Neural crest cell (in vitro differentiated cells): ENCODE measurements at places on chromosomes 3 and 15.

DNA sequence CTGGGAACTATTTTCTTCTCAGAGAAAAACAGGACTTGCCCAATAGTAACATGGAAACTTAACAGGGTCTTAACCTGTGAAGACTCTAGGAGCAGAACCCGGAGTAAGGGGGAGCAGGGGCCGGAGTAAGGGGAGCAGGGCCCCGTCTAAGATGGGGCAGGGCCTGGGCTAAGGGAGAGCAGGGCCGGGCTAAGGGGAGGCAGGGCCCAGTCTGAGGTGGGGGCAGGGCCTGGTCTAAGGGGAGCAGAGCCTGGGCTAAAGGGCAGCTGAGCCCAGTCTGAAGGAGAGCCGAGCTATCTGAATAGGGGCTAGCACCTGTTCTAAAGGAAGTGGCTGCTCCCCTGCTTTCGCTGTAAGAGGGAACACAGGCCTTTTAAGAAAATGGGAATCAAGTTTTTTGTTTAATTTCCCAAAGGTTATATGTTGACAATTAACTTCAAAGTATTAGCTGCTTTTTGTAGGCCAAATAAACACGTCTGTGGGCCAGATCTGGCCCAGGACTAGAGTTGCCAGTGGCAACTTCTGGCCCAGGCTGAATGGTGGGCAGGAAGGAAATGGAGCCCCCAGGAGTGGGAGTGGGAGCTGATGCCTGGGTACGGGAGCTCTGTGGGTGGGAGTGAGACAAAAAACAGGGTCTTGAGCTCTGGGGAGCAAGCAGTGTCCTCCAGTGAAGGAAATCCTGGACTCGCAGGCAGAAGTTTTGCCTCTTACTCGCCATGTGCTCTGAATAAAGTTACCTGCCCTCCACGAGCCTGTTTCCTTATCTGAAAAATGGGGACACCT lies 32.5 kb downstream of the CSPG4 start:
- no peak for DNase-seq

DNA sequence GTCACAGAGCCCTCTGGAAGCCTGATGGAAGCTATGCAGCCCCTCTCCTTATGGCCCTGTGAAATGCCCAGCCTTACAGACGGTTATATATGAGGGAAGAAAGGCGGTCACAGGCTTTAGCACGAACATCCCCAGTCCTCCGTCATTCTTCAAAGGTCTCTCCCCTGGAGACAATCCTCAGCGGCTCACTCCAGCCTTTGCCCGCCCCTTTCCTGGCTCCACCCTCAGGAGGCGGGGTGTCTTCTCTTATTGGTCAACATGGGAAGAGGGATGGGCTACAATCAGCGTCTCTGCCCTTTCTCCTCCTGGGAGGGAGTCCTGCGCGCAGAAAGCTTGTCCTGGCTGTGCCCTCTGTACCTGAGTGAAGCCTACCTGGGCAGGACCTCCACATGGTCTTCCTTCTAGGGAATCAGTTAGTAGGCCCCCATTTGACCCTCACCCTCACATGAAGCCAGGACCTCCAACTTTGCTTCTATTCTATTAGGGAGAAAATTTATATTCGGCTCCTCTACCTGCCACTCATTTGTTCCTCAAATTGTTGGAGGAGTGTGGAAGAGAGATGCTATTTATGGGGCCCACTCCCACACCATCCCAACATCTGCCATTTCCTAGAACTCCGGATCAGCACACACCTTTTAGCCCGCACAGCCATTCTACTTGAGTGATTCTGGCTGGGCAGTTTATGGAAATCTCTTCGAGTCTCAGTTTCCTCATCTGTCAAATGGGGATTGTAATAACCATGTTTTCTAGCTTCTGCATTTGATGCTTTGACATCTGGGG lies 112.9 kb upstream of the SLC6A11 start:
- peak; percentile 68 for DNase-seq

DNA sequence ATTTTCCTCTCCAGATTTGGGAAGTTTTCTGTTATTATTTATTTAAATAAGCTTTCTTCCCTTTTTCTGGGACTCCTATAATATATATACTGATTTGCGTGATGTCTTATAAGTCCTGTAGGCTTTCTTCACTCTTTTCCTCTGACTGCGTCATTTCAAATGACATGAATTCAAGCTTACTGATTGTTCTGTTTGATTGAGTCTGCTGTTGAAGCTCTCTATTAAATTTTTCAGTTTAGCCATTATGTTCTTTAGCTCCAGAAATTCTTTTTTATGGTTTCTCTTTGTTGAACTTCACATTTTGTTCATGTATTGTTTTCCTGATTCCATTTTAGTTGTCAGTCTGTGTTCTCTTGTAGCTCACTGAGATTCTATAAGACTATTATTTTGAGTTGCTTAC lies 135.8 kb upstream of the PRR23C start:
- no peak for DNase-seq

GRCh38 chr3:47283193-47283537 lies 421 bp downstream of the KLHL18 start:
- peak; percentile 17 for DNase-seq

GRCh38 chr15:65833501-65834205 lies 35.6 kb upstream of the RAB11A start:
- DNase-seq = no peak

DNA sequence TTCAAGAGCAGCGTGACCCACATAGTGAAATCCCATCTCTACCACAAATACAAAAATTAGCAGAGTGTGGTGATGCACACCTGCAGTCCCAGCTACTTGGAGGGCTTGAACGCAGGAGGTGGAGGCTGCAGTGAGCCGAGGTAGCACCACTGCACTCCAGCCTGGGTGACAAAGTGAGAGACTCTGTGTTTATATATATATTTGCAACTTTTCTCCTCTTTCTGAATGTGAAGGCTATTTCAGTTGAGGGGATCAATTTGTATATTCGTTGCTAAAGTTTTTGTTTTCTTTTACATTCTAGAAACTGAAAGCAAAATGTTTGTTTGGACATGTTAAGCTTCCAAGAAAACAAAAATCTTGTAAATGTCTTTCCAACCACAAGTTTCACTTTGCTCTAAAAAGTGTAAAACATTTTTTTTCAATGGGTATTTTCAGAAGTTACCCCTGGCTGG lies 29.8 kb upstream of the FAM98B start:
- no peak for DNase-seq

GRCh38 chr15:25450163-25450562 lies 11.3 kb upstream of the UBE3A start:
- DNase-seq = no peak

GRCh38 chr3:67418426-67419217 lies 235.8 kb downstream of the SUCLG2 start:
- no peak for DNase-seq

DNA sequence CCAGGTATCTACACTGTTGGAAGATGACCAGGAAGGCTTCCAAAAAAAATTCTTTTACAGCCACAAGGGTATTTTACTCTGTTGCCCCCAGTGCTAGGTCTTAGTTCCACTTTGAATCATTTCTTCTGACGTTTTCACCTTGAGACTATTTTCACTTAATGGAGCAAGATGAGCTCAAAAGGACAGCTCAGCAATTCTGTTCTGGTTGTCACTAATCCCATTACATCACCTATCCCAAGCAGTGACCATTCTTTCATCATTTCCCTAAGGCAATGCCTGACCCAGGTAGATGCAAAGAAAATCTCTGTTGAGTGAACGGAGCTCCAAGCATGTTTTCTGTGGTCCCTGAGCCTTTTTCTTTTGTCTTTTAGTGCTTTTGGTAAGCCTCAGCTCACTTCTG lies 210.0 kb downstream of the KCNAB1 start:
- no peak for DNase-seq

DNA sequence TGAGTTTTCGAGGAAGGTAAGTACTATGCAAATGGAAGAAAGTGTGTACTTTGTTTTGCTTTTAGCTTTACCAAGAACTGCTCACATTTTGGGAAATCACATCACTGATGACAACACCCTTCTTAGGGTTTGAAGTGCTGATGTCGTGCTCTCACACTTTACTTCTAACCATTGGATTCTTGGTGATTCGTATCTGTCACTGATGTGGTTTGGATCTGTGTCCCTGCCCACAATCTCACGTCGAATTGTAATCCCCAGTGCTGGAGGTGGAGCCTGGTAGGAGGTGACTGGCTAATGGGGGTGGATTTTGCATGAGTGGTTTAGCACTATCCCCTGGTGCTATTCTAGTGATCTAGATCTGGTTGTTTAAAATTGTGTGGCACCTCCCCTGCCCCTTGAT lies 75.4 kb upstream of the RGMA start:
- no peak for DNase-seq

DNA sequence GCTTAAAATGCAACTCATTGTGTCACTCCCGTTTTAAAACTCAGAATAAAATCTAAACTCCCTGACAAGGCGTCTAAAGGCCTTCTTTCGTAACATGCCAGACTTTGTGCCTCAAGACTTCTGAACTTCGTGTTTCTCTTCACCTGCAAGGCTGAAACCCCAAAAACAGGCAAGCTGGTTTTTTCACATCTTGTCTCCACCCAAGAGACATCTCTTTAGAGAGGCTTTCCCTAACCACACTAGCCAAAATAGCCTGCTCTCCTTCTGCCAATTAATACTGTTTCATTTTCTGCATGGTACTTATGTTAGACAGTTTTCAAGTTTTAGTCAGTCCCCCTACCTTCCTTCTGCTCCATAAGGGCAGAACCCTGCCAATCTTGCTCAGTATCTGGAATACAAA lies 41.6 kb downstream of the RAF1 start:
- no peak for DNase-seq

DNA sequence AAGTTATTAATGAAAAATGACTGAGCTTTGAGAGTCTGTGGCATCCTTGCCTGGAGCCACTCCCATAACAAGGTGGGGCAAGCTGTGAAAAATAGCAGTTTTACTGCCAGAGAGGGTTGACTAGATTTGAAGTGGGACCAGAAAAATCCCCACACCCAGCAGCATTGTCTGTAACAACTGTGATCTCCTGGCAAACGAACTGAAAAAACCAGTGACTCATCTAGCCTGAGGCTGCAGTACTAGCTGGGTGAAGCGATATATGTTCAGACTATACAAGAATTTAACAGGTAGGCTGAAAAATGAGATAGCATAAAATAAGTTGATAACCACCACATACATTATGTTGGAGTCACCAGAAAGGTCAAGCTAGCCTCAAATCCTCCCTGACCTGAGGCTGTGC lies 64.0 kb downstream of the DPH6 start:
- DNase-seq = no peak

DNA sequence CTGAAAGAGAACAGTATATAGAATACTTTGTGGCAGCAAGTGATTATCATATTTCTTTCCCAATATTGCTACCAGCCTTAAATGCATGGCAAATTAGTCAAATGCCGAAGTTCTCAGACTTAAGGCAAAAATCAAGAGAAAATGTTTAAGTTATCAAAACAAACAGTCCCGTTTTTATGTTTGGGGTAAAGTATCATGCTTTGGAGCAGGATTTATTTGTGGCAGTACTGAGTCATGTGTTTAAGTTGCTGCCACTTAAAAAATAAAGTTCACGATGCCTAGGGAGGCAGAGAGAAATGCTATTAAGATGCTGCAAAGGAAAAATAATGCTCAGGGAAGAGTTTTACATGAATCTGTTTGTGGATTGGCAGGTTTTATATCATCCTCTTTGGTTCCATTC lies 417.4 kb upstream of the MDFIC2 start:
- DNase-seq = no peak

DNA sequence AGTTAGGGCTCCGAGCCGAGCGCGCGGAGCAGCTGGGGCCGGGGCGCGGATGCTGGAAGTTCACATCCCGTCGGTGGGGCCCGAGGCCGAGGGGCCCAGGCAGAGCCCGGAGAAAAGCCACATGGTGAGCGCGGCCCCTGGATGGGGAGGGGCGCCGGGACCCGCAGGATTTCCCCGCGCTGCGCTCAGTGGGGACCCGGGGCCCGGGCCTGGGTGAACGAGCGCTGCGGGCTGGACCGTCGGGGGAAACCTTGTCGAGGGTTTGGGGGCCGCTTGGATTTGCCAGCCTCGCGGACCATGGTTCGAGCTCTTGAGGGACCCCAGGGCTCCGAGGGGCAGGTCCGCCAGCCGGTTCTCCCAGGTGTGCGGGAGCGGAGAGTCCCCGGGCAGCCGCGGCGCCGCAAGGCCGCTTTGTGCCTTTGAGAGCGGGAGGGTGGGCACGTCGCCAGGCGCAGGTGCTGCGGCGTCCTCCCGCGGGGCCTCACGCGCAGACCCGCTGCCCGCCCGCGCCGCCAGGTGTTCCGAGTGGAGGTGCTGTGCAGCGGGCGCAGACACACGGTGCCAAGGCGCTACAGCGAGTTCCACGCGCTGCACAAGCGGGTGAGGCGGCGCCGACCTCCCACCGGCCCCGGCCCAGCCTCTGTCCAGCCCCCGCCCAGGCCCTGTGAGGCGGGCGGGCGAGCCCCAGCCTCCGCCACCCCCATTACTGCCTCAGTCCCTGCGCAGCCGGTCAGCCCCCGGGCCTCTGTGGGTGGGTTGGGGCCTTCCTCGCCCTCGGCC lies at the start of gene SNX22:
TSS of gene SNX22 (plus strand) at position 5 of the 780 bp plus-strand sequence. CDS start at position 50, 45 bp downstream.
- DNase-seq = no peak

DNA sequence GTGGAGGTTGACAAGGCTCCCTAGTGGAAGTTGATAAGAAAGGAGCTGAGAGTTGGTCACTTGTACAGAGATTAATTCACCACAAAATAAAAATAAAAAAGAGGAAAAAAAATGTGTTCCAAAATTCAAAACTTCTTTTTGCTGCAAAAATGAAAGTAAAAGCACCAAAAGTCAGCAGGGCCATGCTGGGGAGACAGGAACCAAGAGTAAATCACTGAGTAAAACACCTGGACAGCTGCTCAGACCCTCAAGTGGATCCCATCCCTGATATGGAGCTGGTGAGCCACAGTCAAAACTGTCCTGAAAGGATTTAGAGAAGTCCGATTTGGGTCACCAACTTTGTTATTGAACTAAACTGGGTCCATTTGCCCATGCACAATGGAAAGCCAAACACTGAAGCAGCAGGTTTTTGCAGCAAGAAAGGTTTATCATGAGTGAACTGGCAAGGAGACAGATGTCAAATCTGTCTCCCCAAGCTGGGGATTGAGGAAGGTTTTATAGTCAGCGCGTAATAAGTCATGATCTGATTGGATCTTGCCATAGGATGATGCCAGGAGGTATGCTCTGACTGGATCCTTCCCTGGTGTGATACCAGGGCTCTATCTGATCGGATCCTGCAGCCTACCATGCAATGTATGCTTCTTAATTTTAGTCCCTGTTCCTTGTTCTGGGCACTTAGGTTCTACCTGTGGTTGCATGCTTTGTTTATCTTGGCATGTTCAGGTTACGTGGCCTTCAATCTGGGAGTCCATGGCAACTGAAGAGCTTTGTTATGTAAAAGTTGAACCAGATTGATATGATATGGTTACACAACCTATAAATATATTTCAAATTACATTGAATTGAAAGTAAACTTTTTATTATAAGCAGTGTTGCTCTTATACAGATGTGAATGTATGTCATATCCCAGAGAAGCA lies 313.2 kb downstream of the POLQ start:
- DNase-seq = no peak

DNA sequence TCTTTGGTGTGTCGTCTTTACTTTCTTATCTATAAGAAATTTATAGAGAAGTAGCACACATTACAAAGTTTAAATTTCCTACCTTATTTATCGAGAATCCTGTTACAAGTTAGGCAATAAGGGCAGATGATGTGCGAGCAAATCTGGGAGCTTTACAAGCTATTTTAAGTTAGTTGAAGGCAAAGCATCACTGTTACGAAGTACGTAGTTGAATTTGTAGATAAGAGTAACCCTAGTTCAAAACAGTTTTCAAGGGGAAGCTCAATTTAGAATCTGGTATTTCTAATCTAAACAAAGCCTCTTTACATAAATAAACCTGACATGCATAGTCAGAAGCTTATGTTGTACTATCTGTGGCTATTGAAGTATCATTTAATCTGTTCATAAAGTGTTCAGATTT lies 8.4 kb downstream of the KBTBD8 start:
- no peak for DNase-seq

- no peak for DNase-seq
Measured at GRCh38 chr15:69141286-69141701, 19.1 kb upstream of the GLCE start.
